ENCODE measurements at places on chromosomes 16 and 17. TPM values are rescaled to one million over a fixed set of nuclear protein-coding genes. Genes with fewer than 3 reads are reported as not detected.

SMIM22 gene
- total RNA-seq: 7.8 TPM

ZNF768 gene
- 59.6 TPM for total RNA-seq

DNA sequence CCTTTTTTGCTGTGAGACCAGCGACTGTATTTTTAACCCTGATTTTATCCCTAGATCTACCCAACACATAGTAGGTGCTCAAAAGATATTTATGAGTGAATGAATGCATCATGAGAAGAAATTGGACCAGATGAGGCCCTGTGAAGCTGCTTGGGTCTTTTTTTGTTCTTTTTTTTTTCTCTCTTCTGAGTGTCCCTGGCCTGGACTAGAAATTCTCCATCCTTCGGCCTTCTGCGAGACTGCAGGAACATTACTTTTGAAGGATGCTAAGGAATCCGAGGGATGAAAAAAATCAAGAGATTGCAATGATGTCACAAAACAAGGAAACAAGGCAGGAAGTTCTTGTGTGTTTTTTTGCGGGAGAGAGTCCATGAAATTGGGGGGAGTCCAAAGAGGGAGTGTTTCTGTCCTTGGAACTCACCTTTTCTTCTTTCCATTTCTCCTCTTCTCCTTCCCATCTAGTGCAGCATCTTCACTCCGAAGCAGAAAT is 560 bp upstream of the RUSF1 start:
- no peak for DNase-seq

- no peak for DNase-seq
Measured at GRCh38 chr17:81518785-81519283, 6.2 kb upstream of the ACTG1 start.
